ENCODE measurements at places on chromosomes 6 and 20. TPM values are rescaled to one million over a fixed set of nuclear protein-coding genes. Genes with fewer than 3 reads are reported as not detected.

DNA sequence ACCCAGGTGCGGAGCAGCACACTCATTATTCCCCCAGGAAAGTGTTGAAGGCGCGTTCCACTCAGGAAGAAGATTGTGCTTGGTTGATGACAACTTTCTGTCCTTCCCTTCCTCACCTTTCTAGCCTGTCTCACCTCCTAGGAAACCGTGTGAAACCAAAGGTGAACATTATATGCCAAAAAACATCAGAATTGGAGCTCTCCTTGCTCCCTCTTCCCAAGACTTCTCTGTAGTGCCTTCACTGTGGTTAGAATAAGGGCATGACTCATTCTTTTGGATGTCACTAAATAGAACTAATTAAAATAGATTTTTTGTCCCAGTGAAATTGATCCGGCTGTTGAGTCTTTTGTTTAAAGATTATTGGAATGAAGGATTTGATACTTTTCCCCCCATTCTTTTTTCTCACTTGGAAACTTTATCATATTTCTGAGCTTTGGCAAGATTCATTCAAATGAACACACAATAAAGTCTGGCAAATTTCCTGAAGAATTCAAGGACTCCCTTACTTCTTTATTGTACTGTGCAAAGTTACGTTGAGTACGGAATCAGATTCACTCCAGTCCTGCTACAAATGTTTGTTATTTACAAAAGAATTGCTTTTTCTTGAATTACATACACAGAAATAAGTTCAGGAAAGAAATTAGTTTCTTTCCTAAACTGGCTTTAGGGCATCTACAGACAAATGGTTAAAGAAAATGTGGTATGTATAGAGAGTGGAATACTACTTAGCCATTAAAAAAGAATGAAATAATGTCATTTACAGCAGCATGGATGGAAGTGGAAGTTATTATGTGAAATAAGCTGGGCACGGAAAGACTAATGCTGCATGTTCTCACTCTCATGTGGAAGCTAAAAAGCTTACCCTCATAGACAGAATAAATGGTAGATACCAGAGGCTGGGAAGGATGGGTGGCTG, 142.8 kb upstream of the AKAP12 start:
- DNase-seq = no peak

DNA sequence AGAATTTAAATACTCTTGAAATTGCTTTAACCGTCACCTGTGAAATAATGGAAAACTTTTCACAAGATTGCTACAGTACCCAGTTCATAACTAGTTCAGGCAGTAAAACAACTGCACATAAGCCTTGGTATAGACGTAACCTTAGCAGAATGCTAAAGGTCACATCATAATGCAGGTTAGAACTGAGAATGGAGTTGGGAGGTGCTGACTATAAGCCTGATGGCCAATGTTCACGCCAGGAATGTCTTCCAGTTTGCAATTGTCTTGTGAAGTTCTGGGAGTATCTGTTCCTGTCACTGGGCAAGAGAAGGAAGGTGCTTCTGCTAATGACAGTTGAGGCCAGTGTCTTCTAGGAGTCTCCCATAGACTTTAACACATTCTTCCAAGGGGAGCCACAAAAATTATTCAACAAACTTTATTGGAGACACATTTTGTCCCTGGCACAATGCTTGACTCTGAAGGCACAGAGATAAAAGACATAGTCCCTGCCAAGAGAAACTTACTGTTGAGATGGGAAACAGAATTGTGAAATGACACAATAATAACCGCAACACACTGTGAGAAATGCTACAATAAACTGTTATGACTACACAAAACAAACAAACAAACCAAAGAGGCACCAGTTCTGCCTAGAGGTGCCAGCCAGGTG, 24.6 kb upstream of the CEP162 start:
- DNase-seq = no peak

DNA sequence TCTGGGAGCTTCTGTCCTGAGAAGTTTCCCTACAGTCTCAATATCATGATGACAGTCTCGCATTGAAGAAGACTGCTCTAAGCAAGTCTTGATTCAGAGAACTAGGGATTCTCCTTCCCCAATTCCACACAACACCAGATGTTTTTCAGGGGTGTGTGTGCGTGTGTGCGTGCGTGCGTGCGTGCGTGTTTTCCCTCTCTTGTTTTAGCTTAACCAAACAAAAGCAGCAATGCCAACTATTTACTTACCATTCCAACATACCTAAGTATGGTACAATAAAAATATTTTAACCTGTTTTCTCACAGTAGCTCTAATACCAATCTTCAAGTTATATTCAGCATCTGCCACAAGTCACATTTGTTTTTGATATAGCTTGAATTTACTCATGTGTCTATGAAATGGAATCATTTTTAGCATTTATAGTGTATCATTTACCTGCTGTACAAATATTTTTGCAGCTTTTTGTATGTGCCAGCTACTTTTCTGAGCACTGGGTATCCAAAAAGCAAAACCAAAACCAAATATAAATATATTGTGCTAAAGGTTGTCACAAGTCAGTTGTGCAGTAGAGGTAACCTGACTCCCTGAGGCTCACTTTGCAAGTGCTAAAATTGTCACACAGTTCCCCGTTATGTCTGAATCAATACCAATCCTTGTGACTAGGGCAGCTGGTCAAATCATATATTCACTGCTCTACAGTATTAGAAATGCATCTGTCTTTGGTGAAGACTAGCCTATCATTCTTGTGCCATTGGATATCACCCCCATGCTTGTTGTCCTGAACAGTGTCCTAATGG, 21.7 kb upstream of the MYLIP start:
- no peak for DNase-seq

GRCh38 chr20:50295345-50295744, 104.7 kb downstream of the CEBPB start:
- no peak for DNase-seq

DNA sequence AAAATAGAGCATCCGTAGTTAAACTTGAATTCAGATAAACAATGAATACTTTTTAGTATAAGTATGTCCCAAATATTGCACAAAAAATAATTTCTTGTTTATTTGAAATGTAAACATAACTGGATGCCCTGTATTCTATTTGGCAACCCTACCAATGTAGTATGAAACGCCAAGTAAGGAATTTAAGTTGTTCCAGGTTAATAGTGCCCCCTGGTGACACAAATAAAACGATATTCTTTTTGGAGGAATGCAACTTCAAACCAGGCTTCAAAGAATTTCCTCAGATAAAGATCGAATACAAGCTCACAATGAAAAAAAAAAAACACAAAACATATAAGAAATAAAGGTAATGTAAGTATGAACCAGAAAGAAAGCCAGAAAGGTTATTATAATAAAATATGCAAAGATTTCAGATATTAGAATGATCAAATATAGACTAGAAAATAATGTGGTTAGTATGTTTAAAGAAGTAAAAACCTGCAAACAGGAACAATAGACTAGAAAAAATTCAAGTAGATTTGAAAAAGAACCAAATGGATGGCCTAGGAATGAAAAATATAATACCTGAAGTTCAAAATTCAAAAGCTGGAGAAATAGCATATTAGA, 18.4 kb upstream of the AKAP7 start:
- no peak for DNase-seq

- DNase-seq = peak; percentile 69
Observed at GRCh38 chr20:57716202-57716601, 6.4 kb upstream of the PMEPA1 start.

DNA sequence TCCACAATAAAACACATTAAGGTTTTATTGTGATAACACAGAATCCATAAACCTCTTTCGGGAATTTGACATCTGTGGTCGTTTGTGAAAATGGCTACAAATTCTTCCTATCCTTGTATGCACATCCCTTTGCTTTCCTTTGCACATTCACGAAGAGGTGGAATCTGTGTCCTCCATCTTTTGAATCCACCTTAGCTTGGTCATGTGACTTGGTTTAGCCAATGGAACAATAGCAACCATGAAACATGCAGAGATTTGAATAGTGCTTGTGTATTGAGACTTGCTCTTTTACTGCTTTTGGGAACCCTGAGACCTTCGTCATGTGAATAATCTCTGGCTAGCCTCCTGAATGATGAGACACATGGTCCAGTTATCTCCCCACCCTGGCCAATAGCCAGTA, 49.7 kb upstream of the NOP56 start:
- DNase-seq = no peak

DNA sequence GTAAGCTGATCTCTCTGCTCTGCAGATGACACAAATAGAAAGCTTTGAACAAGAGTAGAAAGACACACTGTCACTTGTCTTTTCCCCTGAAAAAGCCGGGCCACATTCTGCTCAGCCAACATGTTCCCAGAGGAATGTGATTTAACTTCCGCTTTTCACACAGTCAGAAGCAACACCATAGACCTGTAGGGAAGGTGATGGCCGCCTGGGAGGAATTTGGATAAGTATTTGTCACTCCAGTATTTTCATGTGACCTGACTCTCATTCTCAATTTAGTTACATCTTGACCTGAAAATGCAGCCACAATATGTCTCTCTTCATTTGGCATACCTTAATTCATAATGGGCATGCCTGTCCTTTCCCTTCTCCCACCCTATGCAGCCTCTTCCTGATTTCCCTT, 2.0 kb upstream of the GRM1 start:
- DNase-seq = no peak

- no peak for DNase-seq
Observed at GRCh38 chr6:133396233-133396983, 155.3 kb downstream of the EYA4 start.

DNA sequence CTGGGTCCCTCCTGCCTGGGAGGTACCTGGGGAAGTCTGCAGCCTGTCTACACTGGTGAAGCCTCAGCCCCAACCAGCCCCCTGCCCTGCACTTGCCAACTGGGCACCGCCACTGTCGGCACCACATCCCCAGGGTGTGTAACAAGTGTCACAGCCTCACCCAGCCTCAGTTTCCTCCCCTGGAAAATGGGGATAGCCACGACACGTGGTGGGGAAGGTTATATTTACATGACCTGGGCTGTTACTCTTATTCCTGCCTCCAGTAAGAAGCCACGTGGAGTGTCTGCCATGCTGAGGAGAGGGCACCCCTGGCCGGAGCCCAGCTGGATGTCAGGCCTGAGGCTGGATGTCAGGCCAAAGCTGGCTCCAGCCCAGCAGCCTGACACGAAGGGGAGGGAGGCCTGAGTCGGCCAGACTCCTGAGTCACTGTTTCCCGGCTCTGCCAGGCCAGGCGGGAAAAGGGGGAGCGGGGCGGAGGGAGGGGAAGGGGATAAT, 44.9 kb downstream of the SNAI1 start:
- no peak for DNase-seq

DNA sequence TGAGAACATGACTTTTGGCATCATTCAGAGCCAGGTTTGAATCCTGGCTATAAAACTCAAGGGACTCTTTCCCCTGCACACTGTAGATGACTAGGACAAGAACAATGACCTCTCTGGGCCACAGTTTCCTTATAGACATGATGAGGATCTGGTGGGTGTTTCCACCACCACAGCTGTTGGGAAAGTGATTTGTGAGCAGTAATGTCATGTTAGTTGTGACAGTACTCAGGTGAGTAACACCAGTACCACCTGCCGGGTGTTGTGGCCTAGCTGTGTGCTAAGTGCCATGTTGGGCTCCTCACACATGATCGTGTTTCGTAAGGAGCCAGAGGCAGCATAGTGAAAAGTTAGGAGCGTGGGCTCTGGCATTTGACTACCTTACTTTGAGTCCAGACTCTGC, 24.1 kb downstream of the HM13 start:
- no peak for DNase-seq

GRCh38 chr6:73784726-73785505, 88.9 kb downstream of the CD109 start:
- no peak for DNase-seq

DNA sequence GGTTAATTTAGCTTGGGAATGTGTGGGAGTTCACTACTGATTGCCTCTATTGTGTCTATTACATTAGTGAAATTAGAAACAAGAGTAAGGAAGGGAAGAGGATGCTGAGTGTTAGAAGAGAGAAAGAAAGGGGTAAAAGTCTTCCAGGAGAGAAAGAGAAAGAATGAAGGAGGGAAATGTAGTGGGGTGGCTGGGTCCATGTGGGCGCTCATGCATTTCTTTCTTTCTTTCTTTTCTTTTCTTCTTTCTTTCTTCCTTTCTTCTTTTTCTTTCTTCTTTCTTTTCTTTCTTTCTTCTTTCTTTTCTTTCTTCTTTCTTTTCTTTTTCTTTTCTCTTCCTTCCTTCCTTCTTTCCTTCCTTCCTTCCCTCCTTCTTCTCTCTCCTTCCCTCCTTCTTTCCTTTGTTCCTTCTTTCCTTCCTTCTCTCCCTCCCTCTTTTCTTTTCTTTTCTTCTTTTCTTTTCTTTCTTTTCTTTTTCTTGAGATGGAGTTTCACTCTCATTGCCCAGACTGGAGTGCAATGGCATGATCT, 16.2 kb upstream of the SALL4 start:
- no peak for DNase-seq

GRCh38 chr6:28741363-28741762, 182.4 kb downstream of the TRIM27 start:
- DNase-seq = no peak

- no peak for DNase-seq
Observed at GRCh38 chr6:21931641-21932335, 338.2 kb downstream of the SOX4 start.

DNA sequence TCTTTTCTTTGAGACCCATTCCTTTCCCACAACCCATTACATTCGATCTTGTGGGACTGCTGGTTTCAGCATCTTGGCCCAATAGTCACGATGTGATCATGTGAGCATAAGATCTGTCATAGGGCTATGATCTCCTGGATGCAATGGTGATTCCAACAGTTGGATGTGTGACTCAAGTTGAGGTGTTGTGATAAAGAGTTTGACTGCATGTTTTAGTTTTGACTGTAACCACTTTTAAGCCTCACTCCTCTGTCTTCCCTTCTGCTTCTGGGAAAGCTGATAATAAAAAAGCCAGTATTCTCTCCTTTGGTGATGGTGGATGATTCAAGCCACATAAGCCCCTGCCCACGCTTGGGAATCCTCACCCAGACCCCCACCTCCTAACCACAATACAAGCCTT, 117.0 kb upstream of the ASCC3 start:
- DNase-seq = peak; percentile 62

DNA sequence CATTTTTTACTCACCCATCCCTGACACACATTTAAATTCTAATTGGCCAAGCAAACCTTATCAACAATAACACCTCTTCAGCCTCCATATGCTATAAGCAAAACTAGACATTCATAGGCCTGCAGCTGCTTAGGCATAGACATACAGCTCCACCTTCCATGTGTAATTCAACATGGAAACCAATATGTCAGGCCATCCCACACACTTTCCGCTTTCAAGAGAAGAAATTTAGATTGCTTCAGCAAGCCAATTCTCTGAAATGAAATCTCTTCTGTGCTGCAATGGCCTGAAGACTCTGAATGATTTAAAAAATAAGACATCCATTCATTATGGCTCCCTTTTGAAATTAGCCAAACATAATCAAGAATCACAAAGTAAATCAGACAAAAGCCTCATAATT, 4.5 kb upstream of the RAB22A start:
- DNase-seq = no peak

The ANKRD60 gene
- not detected for total RNA-seq

The DNMT3B gene
- total RNA-seq = 2.6 TPM

The SIRPB2 gene
- total RNA-seq = 0.48 TPM

The TRIM27 gene
- 50.9 TPM for total RNA-seq

The BPI gene
- not detected for total RNA-seq

The PBOV1 gene
- not detected for total RNA-seq

The FITM2 gene
- 3.4 TPM for total RNA-seq

The LRRC73 gene
- 0.37 TPM for total RNA-seq

The TNFAIP3 gene
- 92.9 TPM for total RNA-seq

The ULBP2 gene
- 8.3 TPM for total RNA-seq
